ENCODE measurements at places on chromosomes 6 and 20.

DNA sequence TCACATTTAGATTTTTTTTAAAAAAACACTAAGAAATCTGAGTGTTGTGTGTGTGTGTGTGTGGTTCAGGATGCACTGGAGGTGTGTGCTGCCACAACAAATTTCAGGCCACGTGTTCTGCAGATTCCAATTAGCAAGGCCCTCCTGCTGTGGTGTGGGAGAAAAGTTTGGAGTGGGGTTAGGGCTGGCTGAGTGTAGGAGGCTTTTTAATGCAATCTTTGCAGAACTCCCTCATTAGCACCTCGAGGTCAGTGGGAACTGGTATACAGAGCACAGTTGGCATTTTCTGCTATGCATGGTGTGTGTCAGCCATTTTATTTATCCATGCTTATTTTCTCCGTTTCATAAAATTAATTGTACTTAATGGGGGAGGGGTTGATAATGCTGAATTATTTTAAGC lies 187.6 kb downstream of the SOX4 start:
- no peak for DNase-seq

- DNase-seq: no peak
These were observed 21.9 kb upstream of the BEND6 start for GRCh38 chr6:56932910-56933477.

GRCh38 chr6:162603231-162604015 lies 124.1 kb downstream of the PRKN start:
- no peak for DNase-seq

- DNase-seq: no peak
These were observed 335.8 kb upstream of the FLRT3 start for GRCh38 chr20:14673164-14673563.

- no peak for DNase-seq
These were observed 52.2 kb downstream of the CDC40 start for GRCh38 chr6:110232450-110232849.

- DNase-seq: no peak
These were observed 169.1 kb downstream of the KIF16B start for GRCh38 chr20:16404171-16404570.

DNA sequence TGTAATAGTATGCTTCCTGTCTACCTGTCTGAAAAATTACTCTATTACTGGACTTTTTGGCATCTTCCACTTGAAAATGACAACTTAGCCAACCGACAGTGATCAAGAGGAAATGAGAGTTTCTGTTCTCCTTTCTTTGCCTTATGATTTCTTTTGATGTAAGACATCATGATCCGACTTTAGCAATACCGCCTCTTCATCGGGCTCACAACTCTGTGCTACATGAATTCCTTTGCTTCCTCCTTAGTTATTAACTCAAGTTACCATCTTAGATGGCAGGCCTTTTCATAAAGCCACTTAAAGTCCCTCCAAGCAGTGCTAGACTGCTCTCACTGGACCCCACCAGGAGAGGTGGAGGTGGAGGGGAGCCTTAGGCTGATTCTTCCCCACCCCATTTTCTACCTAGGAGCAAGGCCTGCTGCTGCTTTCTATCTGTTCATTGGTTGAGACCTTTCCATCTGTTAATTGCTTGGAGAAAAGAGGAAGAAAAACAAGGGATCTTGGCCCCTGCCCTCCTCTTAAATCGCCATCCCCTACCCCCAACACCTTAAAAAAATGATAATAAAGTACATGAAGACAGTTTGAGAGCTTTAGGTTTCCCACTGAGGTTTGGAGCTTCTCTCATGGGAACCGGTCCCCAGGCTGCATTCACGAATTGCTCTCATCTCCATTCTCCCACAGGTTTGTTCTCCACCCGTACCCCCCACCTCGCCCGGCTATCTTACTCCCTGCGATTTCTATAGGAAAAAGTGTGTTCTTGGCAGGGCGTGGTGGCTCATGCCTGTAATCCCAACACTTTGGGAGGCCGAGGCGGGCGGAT lies 21.6 kb upstream of the MCM3 start:
- no peak for DNase-seq

GRCh38 chr20:63980317-63980805 lies 571 bp upstream of the PRPF6 start:
- peak; percentile 60 for DNase-seq

DNA sequence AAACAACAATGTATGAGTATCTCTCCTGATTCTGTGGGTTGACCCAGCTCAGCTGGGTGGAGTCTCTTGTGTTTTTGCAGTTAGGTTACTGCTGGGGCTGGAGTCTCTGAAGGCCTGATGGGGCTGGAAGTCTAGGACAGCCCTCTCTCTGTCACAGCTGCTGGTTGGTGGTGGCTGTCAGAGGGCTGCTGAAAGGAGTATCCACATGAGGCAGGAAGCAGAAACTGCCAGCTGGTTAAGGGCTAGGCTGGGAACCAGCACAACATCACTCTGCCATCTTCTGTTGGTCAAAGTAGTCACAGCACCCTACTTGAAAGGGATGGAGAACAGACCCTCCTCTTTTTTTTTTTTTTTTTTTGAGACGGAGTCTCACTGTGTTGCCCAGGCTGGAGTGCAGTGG lies 10.0 kb upstream of the PACSIN1 start:
- DNase-seq: no peak

DNA sequence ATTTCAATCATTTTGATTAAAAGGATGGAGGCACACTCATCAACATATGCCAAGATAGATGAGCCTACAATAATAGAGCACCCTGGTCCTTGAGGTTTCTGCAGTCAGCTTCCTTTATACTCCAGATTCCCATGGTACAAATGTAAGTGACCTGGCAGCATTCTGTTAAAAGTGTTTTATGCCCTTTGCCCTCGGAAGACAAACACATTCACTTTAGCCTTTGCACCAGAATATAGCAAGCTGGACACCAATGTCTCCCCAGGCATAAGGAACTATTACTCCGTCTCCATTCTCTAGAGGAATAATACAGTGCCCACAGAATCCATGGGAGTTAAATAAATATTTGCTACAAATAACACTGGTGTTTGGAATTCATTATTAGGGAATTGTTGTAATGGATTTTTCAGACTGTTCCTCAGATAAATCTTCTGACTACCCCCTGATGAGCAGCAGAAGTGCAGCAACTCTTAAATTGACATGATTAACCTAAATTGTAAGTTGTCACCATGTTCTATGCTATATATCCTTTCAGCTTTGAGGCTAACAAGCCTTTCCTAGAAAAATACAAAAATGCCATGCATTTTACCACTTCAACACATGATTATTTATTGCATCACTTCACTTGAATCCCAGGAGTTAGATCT lies 340.2 kb downstream of the TBC1D32 start:
- DNase-seq: no peak

DNA sequence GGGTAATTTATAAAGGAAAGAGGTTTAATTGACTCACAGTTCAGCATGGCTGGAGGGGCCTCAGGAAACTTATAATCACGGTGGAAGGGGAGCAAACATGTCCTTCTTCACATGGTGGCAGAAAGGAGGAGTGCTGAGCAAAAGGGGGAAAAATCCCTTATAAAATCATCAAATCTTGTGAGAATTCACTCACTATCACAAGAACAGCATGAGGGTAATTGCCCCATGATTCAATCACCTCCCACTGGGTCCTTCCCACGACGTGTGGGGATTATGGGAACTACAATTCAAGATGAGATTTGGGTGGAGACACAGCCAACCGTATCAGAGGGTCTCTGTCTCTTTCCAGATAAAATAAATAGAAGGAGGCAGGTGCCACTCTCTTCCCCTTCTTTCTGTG lies 48.7 kb downstream of the TNFAIP3 start:
- DNase-seq: no peak

DNA sequence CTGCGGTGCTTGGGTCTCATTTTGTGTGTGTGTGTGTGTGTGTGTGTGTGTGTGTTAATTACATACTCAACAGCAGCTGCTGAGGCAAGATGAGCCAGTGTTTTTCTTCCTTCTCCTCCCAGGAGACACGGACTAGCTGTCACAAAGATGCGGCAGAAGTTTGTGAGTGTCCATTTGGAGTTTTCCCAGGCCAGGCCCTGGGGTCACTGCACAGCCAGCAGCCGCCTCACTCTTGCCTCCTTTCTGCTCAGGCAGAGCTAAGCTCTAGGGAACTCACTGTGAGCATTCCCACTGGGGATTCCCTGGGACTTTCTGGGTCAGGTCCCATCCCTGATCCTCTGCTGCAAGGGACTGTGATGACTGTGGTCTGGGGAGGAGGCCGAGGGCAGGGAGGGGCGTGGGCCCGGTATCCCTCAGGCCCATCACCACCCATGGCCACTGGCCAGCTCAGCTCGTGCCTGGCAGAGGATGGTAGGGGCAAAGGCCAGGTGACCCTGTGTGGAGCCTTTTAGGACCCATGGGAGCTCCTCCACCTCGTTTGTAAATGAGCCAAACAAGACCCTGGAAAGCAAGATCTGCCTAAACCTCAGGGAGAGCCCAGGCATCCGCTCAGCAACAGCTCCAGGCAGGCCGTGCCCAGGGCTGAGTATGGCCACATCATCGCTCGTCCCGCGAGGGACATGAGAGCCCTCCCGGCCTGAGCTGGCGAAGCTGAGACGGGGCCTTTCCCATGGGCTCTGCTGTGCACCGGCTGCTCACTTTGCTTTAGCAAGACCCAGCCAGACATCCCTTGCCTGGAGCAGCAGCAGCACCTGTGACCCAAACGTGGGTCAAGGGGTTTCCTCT lies 102.0 kb downstream of the PSMB1 start:
- DNase-seq: no peak

- no peak for DNase-seq
These were observed 22.1 kb downstream of the CST4 start for GRCh38 chr20:23666698-23667097.

DNA sequence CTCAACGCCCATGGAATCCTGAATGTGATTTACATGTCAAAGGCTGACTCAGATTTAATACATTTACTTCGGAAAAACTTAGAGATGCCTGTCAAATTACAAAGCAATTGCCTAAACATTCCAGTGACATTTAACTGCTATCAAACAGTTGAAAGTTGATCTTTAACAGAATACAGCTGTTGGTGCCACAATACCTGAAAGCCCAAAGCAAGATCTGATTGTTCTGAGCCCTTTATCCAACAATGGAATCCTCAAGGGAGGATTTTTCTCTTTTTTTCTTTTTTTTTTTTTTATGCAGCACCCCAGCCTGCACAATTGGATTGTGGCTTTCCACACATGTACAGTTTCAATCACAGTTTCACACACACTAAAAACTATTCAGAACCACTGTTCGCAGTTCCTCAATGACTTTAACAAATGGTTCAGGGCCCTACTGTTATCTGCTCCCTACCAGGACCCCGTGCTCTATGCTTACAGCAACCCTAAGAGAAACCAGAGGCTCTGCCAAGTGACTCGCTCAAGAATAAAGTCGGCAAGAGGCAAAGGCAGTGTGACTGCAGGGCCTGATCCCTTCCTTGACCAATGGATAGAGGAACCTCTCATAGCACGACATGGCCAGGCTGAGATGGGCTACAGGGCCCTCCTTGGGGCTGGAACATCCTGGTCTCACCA lies 33.3 kb downstream of the EPB41L2 start:
- no peak for DNase-seq

DNA sequence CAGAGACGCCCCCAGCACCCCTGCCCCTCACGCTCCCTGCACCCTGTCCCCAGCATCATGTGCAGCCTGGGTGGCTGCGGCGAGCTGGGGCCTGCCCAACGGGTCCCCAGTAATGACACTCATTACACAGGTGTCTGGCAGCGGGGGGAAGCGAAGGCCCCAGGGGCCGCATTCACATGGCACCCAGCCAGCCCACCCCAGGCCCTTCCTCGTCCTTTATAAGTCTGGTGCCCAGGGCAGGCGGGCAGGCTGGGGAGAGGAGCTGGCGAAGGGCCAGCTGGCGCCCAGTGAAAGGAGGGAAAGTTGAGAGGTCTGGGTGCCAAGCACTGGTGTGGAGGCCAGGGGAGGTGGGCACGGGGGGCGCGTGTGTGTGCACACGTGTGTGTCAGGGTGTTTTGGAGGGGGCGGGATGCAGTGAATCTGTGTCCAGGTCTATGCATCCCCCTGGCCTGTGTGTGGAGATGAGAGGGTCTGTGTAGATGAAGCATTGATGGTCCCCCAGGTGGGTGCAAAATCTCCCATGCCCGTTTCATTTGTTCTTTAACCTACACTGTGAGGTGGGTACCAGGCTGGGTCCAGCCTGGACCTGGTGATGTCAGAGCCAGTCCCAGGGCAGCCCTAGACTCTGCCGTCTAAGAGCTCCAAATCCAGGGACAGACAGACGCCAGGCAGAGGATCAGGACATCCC lies 105.3 kb downstream of the CEBPB start:
- no peak for DNase-seq
